ENCODE measurements at places on chromosomes 3 and 15.

DNA sequence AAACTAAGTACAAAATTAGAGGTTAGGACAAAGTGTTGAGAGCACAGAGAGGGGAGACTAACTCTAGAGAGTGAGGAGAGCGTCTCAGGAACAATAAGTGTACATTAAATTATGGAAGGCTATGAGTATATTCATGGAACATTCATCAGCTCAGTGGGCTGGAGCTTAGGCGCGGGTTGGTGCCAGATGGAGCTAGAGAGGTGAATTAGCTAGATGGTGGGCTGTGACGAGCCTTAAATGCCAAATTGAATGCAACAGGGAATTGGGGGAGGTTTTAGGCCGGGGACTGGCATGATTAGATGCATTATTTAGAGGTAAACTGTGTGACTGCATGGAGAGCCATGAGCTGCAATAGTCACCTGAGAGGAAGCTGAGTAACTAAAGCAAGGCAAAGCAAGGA, 97.1 kb downstream of the TMEM108 start:
- DNase-seq: no peak

DNA sequence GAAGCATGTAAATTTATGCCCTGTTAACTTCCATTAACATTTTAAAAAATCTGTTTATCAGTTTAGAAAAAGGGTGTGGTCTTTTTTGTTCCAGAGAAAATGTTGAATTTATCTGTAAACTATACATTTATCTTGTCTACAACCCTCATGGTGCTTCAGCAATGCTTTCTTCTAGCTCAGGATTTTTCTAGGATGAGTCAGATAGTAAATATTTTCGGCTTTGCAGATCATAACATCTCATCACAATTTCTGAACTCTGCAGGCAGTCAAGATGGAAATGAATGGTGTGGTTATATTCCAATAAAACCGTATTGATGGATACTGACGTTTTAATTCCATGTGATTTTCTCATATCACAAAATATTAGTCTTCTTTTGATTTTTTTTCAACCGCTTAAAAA, 70.5 kb upstream of the FOXB1 start:
- DNase-seq: peak; percentile 6

DNA sequence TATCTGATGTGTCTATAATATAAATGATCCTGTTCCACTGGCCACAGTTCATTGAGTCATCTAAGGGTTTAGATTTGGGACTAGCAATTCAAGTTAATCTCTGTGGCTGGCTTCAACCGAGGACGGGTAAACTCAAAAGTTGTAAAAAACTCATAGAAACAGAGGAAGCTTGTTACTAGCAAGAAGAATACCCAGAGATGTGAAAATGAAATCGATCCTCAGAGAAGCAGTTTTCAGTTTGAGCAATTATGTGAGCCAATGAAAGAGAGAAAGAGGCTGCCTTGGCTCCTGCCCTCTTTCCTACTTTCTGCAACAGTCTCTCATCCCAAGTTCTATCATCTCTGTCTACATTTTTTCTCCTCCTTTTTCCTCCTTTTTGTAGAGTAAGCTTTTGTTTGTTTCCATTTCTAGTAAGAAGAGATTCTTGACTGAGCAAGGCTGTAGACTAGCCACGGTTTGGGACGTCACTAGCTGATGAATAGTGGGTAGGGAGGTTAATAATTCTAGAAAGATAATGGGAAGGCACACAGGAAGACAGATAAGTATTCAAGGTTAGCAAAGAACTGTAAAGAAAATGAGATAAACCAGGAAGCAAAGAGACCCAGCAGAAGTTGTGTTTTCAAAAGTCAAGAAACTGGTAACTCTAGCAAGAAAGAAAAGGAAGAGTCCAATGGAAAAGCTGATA, 298.9 kb upstream of the NR2F2 start:
- no peak for DNase-seq

DNA sequence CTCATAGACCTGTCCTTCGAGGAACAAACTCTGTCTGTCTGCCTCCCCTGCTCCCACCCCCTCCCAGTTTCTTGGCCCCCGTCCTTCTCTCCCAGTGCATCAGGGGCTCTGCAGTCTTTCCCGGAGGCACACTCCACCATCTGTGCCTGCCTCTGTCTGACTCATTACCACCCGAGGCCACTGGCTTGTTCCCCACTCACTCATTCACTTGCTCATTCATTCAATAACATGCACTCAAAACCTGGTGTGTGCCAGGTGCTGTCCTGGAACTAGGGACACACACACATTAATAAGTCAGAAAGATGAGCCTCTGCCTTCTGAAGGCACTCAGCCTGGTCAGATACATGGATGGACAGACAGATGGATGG, 12.4 kb downstream of the AMIGO3 start:
- peak; percentile 50 for DNase-seq

DNA sequence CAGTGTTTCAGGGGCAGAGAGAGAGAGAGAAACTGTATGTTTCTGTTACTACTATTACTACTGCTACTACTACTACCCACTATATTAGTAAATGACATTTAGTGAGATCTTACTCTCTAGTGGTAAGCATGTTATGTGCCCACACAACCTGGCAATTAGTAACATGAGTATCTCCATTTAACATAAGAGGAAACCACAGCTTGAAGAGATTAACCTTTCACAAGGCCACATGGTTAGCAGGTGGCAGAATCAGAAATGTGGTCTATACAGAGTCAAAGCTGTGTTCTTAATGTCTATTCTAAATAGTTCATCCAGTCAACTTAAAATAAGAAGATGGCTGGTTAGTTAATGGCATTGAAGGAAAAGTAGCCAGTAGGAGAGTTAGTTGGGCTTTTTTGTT, 961.6 kb downstream of the MCTP2 start:
- peak; percentile 33 for DNase-seq

DNA sequence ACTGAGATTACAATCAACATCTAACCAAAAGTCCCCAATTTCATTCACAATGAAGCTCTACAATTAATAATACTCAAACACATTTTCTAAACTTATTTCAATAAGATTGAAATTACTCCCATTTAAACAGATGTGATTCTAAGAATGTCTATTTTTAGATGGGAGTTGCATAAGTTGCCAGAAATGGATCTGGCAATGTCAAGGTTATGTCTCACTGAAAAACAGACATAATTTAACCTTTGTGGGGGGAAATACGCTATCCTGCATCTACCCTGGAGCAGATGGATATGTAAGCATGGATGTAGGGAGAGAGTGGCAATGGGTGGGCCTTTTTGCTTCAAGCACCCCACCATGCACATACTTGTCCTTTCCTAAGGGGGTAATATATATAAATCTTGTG, 6.7 kb upstream of the EIF1B start:
- peak; percentile 24 for DNase-seq

DNA sequence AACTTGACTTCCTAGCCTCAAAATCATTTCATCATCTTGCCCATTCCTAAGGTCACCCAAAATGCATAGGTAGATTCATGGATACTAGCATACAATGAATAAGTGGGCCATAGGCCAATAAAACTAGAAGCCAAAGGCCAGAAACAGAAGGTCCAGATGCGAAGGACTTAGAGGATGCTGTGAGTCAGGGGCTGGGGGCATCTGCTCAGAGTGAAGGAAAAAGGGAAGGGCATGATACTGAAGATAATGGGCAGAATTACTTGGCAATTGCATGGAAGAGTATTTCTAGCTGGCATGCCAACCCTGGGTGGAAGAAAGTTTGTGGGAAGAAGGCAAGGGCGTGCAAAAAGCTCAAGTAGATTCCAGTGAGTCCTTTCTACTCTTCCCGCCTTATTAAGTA, 27.5 kb downstream of the ILDR1 start:
- no peak for DNase-seq

GRCh38 chr3:36846406-36846805, 82.1 kb upstream of the DCLK3 start:
- DNase-seq: no peak

DNA sequence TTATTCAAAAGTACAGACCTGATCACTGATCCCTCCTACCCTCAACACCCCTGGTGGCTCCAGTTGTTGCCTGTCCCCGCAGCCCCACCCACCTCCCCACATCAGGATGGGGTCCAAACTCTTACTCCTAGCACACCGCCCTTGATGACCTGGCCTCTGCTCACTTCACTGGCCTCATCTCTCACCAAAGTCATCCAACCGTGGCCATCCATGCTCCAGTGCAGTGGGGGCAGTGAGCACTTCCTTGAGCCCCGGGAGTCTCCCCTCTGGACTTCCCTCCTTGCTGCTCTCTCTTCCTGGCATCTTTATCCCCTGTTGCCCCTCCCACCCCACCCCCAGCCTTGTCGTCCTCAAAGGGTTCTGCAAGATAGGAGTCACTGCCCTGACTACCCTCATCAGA, 191.1 kb downstream of the CACNA2D3 start:
- no peak for DNase-seq

DNA sequence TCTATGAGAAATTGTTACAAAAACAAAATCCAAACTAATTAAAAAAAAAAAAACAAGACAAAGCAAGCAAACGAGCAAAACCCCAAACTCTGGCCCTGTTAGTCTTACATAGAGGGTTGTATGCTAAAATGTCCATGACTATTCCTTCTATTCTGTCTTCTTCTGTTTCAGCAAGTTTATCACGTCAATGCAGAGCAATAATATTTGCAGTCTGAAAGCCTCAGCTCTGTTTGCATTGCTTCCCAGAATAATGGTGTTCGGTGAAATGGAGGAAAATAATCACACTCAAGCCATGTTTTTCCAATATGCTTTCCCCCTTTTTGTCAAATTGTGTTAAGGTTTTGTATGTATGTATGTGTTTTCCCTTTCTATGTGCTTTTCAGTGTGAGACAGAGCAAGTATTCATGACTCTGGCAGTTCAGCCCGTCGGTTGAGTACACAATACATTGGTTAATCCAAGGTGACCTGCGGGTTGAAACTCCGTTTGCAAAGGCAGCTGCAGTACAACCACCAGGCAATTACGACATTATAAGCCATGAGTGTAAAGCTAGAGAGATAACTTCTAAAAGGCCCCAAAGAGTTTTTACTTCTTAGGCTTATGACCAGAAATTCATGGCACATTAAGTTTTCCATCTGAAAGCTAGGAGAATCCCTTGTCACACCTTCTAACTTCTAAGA, 34.9 kb upstream of the MAGI1 start:
- no peak for DNase-seq

DNA sequence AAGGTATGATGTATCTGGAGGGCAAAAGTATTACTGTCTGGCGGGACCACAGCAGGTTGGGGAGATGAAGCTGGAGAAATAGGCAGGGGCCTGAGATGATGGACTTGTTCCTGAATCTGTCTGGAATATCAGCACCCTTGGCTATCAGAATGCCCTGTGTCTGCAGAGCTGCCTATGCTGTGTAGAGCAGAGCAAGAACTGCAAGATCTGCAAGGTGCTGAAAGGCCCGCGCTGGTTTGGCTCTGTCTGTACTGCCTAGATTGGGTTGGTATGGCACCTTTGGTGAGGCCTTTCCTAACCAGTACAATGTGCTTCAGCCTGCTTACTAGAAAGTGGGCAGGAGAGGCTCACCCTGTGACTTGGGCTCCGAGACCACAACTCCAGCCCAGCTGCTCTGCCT, 96.8 kb downstream of the WDR76 start:
- DNase-seq: no peak

DNA sequence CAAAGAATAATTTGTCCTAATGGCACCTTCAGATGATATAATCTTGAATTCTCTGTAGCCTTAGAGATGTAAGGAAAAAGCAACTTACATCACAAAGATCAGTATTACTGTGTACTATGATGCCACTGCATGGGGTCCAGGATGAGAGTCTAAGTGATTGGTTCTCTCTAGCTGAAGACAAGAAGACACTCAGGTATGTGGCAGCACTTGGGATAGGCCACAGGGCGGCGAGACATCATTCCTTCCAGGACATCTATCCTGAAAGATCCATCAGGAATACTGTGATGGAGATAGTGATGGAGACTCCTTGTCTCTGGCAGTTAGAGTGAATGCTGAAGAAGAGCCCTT, 2.5 kb downstream of the CD200 start:
- DNase-seq: no peak

DNA sequence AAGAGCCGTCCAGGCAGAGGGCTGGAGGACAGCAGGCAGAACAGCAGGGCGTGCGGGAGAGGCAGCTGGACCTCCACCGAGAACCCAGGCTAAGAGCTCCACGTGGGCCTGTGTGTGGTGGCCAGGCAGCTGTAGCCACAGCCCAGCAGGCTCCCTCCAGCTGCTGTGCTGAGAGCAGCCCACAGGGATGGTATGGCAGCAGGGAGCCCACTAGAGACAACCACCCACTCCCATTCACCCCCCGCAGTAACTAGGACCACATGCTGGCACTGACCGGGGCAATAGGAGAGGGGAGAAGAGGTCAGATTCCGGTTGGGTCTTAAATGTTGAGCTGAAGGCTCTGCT, 25.6 kb upstream of the MUSTN1 start:
- no peak for DNase-seq

GRCh38 chr3:187930021-187930420, 184.8 kb upstream of the BCL6 start:
- DNase-seq: no peak

GRCh38 chr3:78762121-78762520, 1005.7 kb downstream of the ROBO1 start:
- peak; percentile 33 for DNase-seq

- peak; percentile 11 for DNase-seq
Observed at GRCh38 chr3:114809668-114810413, 337.2 kb downstream of the ZBTB20 start.

GRCh38 chr3:134049676-134050075, 20.0 kb upstream of the SLCO2A1 start:
- no peak for DNase-seq

DNA sequence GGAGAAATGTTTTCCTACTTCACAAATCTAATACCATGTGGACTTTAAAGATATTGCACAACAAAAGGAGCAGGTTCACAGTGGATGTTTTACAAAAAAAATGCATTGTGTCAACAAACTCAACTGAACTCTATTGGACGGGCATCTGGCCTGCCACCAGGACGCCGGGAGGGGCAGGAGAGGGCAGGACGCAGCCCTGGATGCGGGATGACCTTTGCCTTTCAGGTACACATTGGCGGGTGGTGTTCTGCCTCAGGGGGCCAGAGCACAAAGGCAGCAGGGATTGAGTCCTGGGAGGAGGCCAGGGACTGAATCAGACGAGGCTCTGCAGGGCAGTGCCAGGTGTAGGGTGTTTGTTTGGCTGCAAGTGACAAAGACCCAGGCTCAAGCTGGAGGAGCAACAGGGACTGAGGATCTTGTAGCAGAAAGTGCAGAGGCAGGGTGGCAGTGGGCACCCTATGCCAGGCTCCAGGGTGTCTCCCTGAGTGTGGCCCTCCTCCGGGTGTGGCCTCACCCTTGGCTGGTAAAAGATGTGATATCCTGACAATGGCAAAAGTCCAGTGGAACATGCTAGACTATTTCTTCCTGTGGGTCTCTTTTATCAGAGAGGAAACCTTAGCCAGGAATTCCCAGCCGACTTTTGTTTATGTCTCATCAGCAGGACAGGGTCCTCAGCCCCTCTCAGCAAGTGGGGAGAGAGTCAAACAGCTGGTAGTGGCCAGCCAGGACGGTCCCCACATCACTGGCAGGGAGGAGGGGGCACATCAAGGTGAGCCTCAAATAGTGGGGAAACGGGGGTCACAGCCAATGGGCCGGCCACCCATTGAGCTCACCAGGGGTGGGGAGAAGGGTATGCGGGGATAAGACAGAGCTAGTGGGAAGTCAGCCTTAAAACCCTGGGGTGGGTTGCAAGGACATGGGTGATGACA, 29.7 kb upstream of the KLF13 start:
- no peak for DNase-seq

GRCh38 chr15:38709196-38709595, 144.6 kb upstream of the RASGRP1 start:
- no peak for DNase-seq

- no peak for DNase-seq
Observed at GRCh38 chr3:194397757-194398312, 1.2 kb downstream of the GP5 start.

GRCh38 chr3:49015765-49016164, 2.6 kb downstream of the DALRD3 start:
- no peak for DNase-seq

GRCh38 chr15:64521726-64522164, 61.4 kb downstream of the ZNF609 start:
- DNase-seq: peak; percentile 62
